ENCODE measurements at places on chromosomes 16 and 17. TPM values are rescaled to one million over a fixed set of nuclear protein-coding genes. Genes with fewer than 3 reads are reported as not detected.

Gene PRR35
- total RNA-seq = not detected

Gene SDK2
- 0.26 TPM for total RNA-seq

Gene THAP11
- total RNA-seq = 51.6 TPM

DNA sequence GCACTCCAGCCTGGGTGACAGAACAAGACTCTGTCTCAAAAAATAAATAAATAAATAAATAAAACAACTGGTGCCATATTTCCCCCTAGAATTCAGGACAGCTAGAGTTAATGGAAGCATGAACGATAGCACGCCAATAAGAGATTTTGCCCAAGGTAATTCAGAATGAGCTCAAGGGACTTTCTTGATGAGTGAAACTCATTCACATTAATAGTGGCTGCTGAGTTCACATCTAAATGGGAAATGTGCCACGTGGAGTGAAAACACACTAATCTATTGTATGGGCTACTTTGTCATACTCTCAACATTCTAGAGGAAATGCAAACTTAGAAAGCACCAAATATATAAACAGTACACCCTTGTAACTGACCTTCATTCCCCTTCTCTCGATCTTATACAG lies 47.4 kb upstream of the PSMD7 start:
- ATAC-seq = no peak

DNA sequence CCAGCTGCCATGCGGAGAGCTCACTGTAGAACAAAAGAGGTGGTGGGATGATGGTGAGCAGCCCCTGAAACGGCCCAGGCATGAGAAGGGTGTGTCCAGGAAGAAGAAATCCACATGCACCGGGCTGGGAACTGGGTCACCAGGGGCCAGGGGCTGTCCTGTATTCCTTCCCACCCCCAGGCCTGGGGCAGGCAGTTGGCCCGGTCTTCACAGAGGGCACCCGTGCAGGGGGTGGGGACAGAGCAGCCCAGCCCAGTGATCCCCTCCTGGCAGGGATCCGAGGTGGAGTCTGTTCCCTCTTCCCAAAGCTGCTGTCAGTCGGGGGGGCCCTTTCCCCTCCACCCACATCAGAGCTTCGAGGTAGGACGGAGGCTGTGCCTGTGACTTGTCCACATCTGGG lies 9.2 kb downstream of the HS3ST6 start:
- ATAC-seq = no peak

GRCh38 chr17:81018044-81018802 lies 16.7 kb upstream of the BAIAP2 start:
- ATAC-seq = peak; percentile 94

- ATAC-seq = no peak
Observed at GRCh38 chr16:17056666-17057065, 414.1 kb downstream of the XYLT1 start.

- ATAC-seq = no peak
Observed at GRCh38 chr17:78211032-78211431, 3.0 kb upstream of the BIRC5 start.

DNA sequence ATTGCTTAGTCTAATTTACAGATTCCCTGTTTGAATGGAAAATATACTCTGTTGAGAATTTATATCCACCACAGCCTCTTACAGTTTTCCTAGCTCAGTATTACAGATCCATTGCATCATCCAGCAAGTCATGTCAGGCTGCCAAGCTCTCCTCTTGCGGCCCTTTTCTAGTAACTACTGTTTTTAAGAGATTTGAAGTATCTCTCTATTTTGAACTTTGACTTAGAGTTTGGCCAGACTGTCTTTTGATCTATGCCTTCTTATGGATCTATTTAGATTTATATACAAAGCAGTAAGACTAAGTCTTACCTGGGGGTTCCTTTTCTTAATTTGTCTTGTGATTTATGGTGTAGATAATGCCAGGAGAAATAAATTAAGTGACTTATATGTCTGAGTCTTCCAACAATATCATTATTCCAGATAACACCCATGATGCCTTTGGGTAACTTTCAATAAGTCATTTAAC lies 53.1 kb upstream of the ABCC11 start:
- ATAC-seq = no peak

GRCh38 chr16:11194913-11195312 lies 61.1 kb downstream of the SOCS1 start:
- no peak for ATAC-seq

Gene ZNF785
- total RNA-seq = 15.5 TPM

- no peak for ATAC-seq
Observed at GRCh38 chr17:2964370-2964769, 99.0 kb downstream of the OR1D5 start.
